ENCODE measurements at places on chromosomes 11 and 22. TPM values are rescaled to one million over a fixed set of nuclear protein-coding genes. Genes with fewer than 3 reads are reported as not detected.

FAM181B gene
- total RNA-seq, result 1.0 TPM

SUSD2 gene
- under 0.01 TPM for total RNA-seq

ALDH3B2 gene
- 17.9 TPM for total RNA-seq

DDIAS gene
- 0.26 TPM for total RNA-seq

KCNQ1 gene
- 1.0 TPM for total RNA-seq

SCGB1D2 gene
- not detected for total RNA-seq

GRM5 gene
- under 0.01 TPM for total RNA-seq

MED19 gene
- 13.2 TPM for total RNA-seq

OR8D1 gene
- total RNA-seq, result not detected

SEPTIN3 gene
- total RNA-seq, result under 0.01 TPM

PYGM gene
- total RNA-seq, result 0.26 TPM

RHOD gene
- 247 TPM for total RNA-seq

PRR33 gene
- not detected for total RNA-seq

PDGFD gene
- total RNA-seq, result under 0.01 TPM

RHBDD3 gene
- 25.0 TPM for total RNA-seq

KRTAP5-8 gene
- total RNA-seq, result not detected

MYOD1 gene
- total RNA-seq, result not detected

ADM gene
- total RNA-seq, result 169 TPM

TMEM86A gene
- total RNA-seq, result 0.53 TPM

OR10A2 gene
- not detected for total RNA-seq

POTEH gene
- total RNA-seq, result not detected

ACTN3 gene
- total RNA-seq, result not detected

CASP1 gene
- 10.8 TPM for total RNA-seq

TENM4 gene
- total RNA-seq, result 3.2 TPM

FAT3 gene
- total RNA-seq, result under 0.01 TPM

PNPLA2 gene
- 15.6 TPM for total RNA-seq

GAB4 gene
- not detected for total RNA-seq

DDTL gene
- 1.2 TPM for total RNA-seq

TPBGL gene
- not detected for total RNA-seq

MIAT gene
- 0.64 TPM for total RNA-seq

SIDT2 gene
- 3.2 TPM for total RNA-seq

OR52N2 gene
- not detected for total RNA-seq

P2RX6 gene
- 0.13 TPM for total RNA-seq

NTM gene
- 0.64 TPM for total RNA-seq

LIPT2 gene
- total RNA-seq, result 2.3 TPM

SYCE3 gene
- total RNA-seq, result 0.79 TPM

CDC45 gene
- total RNA-seq, result 0.26 TPM

TMA7B gene
- total RNA-seq, result not detected
